Stimulated activated naive CD8-positive, alpha-beta T cell treated with anti-CD3 and anti-CD28 coated beads, Interleukin-15, Interleukin-2, amounts not matched to agents 100 U/mL and 50 U/mL, for 24 hours (primary cell): ENCODE measurements at places on chromosomes 11 and 22.

DNA sequence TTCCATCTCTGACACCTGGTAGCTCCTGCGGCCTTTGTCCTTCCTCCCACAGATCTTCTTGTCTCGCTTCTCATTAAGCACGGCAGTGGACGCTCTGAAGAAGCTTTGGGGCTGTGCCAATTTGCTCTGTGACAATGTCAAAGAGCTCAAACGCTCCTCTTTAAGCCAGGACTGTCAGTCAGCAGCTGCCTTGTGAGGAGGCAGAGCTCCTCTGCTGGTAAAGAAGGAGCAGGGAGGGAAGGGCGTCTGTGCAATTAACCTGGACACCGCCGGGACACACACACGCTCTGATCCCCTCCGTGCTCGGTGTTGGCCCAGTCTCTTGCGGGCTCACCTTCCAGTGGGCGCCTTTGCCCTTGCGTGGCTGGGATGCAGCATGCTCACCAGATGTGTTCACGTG is 373.9 kb downstream of the BRD1 start:
- no peak for DNase-seq

DNA sequence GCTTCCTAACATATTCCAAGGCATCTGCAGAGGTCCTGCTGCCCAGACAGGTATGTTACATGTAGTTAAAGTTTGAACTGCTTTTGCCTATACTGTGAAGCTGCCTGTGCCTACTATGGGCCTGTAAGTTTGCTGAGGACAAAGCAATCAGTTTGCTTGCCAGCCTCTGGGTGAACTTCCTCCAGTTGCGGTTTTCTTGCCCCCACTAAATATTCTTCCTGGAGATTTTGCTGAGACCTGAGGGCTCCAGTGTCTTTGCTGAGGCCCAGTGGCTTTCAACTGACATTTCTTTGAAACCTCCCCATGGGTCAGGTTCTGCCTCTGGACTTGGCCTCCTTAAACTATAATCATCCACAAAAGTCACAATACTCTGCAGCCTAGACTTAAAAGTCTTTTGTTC is 29.6 kb upstream of the MMP20 start:
- no peak for DNase-seq

GRCh38 chr22:23533771-23534191 is 46.3 kb downstream of the IGLL1 start:
- no peak for DNase-seq

GRCh38 chr11:1204381-1205101 is 18.3 kb upstream of the MUC5B start:
- DNase-seq = no peak

GRCh38 chr11:37109286-37109585 is 511.2 kb upstream of the RAG2 start:
- no peak for DNase-seq

DNA sequence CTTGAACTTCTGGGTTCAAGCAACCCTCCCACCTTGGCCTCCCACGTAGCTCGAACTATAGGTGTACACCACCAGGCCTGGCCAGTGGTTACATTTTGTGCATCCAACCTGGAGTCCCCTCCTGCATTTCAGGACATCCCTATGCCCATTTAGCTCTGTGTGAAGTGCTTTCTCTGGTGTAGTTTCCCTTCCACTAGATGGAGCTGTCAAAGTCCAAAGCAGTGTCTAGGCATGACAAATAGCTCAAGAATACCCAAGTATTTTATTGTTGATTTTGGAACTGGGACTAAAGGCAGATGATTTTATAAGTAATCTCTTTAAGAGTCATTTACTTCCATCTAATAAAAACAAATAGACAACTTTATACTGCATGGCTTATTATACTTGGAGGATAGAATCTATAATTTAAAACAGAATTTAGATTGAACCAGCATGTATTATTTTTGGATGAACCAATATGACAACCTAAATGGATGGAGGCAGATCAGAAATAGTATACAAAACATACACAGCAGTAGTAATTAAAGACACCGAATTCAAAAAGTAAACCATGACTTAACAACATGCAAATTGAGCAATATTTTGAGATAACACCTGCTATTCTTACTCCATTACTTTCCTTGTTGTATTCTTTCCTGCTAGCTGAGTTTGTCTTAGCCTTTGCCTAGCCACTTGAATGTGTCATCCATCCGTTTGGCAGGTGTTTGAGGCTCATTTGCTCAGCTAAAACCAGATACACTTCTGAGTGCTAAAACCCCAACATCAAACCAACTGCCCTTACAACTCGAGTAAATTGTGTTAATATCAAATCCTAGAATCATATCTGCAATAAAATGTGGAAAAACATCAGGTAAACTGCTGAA is 37.7 kb downstream of the EIF4ENIF1 start:
- no peak for DNase-seq

DNA sequence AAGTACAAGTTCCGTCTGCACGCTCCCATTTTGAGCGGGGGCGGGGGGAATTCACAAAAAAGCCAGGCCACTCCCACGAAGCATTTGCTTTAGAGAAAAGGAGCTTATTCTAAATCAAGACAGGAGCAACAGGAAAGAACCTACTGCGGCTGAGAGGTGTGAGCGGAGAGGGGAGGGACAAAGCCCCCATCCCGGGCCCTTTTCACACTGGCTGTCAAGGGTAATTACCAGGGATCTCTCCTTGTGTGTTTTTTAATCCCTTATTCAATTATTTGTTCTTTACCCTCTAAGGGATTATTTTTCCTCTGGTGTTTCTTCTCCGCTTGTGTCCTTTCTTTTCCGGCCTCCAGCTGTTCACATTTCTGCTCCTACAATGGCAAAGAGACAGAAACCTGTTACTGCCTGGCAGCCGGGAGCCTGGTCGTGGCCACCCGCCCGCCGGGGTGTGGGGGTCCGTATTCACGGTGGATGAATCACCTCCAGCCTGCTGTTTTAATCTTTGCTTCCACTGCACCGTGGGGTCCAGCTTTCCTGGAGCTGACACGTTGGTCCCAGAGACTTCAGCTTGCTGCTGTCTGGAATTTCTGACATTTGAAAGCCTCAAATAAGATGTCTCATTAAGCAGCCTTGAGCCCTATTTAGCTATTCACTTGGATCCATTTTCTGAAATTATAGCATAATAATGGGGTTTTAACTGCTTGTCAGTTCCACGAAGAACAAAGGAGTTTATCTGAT is 61.4 kb upstream of the FADD start:
- peak; percentile 13 for DNase-seq

GRCh38 chr11:64667154-64667745 is 55.7 kb downstream of the NRXN2 start:
- no peak for DNase-seq

DNA sequence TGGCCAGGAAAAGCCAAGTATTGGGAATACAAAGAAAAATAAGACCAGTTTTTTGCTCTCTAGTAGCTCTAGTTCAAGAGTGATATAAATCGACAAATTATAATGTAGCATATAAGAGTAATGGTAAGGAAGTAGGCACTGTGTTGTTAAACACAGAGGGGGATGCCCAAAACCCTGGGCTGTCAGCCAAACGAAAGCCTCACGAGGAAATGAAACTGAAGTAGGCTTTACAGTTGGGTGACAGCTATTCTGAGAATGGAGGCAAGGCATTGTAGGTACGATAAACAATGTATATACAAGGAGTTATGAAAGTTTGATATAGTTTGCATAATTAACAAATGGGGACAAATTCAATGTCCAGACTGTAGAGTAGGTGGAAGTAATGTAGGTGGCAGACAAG is 176.4 kb downstream of the FAM181B start:
- no peak for DNase-seq

GRCh38 chr11:61956191-61957020 is 6.3 kb downstream of the BEST1 start:
- DNase-seq = no peak

- peak; percentile 58 for DNase-seq
These were observed 844 bp downstream of the PCF11 start for GRCh38 chr11:83157594-83158356.

DNA sequence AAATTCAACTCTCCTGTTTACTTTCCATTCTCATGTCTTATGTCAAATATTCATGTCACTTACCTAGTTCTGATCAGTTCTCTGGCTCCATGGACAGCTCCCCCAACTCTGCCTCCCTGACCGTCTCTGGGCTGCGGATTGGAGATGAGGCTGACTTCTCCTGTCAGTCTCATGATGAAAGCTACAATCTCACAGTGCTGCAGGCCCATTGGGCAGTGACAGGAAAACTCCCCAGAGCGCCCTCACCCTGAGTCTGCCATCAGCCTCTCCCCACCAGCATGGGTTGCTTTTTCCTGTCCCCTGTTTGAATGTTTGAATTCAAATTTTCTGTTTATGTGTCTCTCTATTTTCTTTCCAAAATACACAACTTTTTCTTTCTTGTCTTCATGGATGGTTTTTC is 63.8 kb upstream of the TOP3B start:
- no peak for DNase-seq

DNA sequence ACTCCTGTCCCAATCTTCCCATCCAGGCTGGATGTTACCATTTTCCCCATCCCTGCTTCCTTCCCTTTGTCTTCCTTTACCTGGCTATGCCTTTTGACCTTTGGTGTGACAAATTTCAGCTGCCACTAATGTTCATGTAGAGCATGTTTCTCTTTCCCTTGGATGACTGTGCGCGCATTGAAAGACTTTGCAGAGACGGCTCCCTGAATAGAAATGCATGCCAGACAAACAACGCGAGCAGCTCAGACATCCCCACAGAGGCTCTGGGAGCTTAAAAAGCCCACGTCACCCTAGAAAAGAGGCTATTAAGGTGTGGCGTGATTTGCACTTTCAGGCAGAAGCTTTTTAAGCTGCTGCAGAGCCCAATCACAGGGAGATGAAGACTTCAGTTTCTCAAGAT is 202.0 kb downstream of the NTM start:
- no peak for DNase-seq

DNA sequence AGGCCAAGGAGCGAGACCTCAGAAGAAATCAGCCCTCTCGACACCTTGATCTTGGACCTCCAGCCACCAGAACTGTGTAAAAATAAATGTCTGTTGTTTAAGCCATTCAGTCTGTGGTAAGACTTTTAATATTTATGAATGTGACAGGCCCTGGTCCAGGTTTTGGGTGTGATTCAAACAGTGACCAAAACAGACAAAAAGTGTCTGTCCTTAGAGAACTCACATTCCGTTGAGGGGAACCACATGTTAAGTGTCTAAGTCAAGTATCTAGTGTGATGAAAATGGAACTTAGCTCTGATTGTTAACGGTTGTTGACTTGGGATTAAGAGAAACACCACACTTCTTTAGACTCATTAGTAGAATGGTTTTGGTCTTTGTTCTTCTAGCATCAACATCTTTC is 22.2 kb downstream of the ATXN10 start:
- no peak for DNase-seq

DNA sequence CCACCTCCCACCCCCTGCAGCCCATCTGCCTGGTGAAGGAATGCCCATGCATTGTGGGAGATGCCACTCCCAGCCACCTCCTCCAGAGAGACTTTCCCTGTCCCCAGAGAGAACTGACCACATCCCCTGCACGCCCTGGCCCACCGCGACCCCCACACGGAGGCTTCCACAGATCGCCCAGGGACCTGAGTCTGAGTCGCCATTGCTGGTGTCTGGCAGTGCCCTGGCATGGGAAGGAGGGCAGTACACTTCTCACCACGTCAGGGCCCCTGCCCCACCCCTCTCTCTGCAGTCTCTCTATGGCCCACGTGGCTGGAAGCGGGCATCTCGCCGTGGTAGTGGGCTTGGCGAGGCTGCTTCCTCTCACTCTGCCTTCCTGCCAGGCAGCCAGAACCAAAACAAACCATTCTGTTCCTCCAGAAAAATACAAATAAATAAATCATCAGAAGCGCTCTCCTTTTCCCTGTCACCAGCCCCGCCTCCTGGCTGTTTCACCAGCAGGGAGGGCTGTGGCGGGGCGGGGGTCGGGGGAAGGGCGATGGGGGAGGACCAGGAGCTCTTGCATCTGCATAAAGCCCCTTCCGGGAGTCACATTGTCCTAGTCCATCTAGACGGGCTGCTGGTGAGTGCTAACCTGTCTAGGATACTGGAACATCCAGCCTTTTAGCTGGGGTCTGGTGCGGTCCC is 20.9 kb downstream of the SHISAL1 start:
- DNase-seq = no peak

DNA sequence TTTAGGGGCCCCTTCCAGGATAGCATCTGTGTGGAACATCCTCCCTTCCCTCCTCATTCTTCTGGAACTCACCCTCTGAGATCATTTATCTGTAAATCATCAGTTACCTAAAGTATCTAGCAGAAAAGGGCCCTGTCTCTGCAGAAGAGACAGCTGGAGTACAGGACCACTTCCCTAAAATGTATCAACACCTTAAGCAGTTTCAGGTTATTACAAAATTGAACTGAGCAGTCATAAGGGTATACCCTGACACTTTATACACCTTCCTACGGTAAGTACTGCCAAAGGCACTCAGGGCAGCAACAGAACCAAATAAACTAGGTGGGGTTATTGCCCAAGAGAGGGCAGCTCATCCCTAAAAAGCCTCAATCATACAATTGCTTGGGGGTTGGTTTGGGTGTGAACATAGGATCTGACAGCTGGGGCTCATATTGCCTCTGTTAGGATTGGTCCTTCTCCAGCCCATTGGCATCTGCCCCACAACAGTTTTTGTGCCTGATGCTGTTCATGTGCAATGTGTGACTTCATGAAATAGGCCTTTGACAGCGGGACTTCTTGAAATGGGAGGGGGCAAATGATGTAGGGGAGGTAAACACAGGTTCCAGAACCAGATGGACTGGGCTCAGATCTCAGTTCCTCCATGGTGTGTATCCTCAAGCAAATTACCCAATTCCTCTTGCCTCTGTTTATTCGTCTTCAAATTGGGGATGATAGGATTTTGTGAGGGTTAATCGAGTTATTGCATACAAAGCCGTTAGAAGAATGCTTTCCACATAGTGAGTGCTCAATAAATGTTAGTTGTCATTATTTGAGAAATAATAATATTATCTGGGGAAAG is 2.9 kb downstream of the POU2AF3 start:
- no peak for DNase-seq

- no peak for DNase-seq
These were observed 65.5 kb upstream of the TCF20 start for GRCh38 chr22:42335839-42336378.

DNA sequence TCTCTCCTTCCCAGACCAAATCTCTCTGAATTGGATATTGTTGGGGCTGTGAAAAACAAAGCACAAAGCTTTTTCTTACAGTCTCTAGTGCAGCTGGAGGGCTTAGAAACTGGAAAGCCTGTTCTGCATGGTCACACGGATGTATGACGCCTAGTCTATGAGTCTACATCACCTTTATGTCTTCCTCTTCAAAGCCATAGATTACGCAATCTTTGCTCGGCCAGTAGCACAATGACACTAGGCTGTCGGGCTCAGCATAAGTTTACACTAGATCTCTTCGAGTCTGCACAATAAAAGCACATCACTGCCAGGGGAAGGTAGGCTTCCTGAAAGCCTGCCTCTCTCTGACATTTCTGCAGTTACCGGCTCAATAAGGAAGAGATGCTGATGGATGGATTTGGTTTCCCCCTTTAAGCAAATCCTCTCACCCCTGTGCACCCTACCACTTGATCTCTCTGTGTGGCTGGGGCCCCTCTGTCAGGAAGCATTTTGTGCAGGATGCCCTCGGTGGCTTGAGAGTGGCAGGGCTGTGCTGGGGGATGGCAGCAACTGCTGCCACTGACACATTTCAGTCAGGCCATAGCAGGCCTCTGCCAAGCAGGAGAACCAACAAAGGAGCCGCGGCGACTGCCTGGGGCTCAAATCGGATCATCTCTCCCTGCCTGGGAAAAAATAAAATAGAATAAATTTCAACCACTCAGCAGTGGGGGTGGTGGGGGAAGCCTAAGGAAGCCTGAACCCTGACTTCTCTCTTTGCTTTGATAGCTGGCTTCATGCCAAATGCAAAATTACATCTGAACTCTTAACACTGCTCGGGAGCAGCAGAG is 1272.8 kb downstream of the LRRC4C start:
- DNase-seq = no peak

GRCh38 chr11:107592813-107593212 is 1.9 kb downstream of the ELMOD1 start:
- DNase-seq = no peak
